Activated CD4-positive, alpha-beta memory T cell treated with anti-CD3 and anti-CD28 coated beads, Interleukin-2, amount 10 ng/mL, durations not matched to agents 7 days and 5 days (primary cell): ENCODE measurements at places on chromosomes 2 and 18.

GRCh38 chr2:2184549-2185249 is 146.4 kb downstream of the MYT1L start:
- DNase-seq, result no peak

- DNase-seq, result no peak
These were observed 166.0 kb upstream of the PIK3C3 start for GRCh38 chr18:41789001-41789400.

DNA sequence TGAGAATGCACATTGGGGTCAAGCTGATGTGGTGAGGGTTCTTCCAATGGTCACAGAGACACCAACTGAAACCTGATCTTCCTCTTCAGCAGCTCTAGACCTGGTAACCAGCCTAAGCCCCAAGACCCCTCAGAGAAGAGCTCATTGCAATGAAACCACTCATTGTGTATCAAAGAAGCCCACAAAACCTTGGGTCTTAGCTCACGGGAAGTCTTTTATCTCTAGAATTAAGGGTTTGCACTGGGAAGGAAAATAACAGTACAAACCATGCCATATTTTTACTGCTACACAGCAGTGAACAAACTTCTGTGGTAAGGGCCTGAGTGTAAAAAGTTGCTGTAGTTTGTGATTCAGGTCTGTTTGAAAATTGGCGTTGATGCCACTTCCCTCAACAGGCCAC is 8.6 kb upstream of the UBXN4 start:
- no peak for DNase-seq

- DNase-seq, result no peak
These were observed 85.8 kb upstream of the MSH6 start for GRCh38 chr2:47697000-47697601.

GRCh38 chr18:58150772-58151171 is 106.7 kb downstream of the NEDD4L start:
- DNase-seq, result no peak

DNA sequence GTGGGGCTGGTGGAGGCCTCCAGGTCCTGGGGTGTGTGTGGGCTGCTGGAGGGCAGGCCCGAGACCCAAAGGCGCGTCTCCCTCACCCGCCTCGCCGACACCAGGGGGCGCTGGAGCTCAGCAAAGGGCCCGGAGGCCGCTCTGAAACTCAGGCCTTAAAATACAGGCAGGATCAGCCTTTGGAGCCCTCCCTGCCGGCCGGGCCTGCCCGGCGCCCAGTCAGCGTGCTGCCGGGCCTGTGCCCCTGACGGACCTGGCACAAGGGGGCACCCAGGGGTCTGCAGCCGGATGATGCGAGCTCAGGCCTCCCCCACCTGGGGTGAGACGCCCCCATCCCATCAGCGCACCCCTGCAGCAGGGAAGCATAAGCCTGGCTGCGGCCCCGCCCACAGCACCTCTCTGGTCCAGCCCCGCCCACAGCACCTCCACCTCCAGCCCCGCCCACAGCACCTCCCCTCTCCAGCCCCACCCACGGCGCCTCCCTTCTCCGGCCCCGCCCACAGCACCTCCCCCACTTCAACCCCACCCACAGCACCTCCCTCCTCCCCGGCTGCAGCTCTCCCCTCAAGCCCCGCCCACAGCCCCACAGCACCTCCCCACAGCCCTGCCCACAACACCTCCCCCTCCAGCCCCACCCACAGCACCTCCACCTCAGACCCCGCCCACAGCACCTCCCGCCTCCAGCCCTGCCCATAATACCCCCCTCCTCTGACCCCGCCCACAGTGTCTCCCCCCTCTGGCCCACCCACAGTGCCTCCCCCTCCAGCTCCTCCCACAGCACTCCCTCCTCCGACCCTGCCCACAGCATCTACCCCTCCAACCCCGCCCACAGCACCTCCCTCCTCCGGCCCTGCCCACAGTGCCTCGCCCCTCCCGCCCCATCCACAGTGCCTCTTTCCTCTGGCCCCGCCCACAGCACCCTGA is 92.8 kb upstream of the OTOS start:
- DNase-seq, result peak; percentile 74

- no peak for DNase-seq
These were observed 5.3 kb downstream of the ABHD1 start for GRCh38 chr2:27128668-27129571.

- DNase-seq, result no peak
These were observed 56.9 kb downstream of the SLC38A11 start for GRCh38 chr2:164898475-164898874.

- DNase-seq, result no peak
These were observed 138.8 kb downstream of the CNTNAP5 start for GRCh38 chr2:124163840-124164239.

DNA sequence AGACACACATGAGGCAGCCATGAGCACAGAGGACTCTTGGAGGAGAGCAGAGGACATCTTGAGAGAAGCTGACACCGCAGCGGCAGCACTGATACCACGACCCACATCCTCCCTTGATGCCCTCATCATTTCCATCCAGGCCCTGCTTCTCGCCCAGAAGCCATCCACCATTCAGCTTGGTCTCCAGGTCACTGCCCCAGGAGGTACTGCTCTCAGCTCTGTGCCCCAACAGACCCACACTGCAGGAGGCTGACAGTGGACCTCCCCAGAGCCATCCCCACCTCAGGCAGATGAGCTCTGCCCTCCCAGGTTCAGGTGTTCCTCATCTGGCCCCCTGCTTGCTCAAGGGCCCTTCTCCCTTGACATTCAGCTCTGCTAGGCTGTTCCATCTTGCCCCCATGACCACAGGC is 74.9 kb downstream of the ACKR3 start:
- peak; percentile 16 for DNase-seq

DNA sequence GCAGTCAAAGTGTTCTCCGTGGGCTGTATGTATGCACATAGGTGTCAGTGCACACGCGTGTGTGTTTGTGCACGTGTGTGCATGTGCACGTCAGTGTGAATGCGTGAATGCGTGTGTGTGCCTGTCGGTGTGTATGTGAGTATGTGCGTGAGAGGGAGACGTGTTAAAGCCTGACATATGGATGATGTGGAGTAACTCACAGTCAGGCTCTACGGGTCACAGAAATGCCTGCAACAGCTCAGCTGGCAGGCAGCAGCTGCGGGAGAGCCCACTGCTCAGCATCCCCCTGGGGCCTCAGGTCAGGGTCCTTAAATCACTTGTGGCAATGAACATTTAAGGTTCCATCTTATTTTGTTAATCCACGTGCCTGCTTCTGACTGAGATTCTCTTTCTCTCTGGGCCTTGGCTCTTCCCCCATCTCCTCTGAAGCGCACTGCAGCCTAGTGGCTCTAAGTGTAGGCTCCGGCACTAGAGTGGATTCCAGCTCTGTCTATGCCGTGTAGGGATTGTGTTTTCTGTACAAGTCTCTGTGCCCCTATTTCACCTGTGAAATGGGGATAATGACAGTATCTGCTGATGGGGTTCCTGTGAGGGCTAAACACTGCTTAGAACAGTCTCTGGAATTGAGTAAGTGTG is 63.0 kb downstream of the DYSF start:
- no peak for DNase-seq

GRCh38 chr2:196449083-196449482 is 190.4 kb upstream of the CCDC150 start:
- no peak for DNase-seq

GRCh38 chr2:27150639-27151230 is 1.9 kb downstream of the TCF23 start:
- DNase-seq, result no peak

- DNase-seq, result no peak
These were observed 124.3 kb downstream of the PAX3 start for GRCh38 chr2:222174450-222174849.

DNA sequence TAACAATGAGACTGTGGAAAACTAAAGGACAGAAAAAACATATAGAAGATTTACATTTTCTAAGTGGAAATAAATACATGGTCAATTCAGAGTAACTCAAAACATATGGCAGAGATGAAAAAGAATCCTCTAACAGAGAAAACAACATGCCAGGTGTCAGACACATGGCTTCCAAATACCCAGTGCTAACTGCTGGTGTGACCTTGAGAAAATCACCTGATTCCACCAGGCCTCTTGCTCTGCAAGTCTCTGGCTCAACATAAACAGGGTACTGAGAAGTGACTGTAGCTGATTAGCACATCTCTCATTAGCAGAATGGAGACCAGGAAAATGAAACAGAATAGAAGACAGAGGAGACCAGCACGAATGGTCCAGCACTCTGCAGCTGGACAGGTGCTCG is 210.8 kb downstream of the HNMT start:
- DNase-seq, result no peak

- no peak for DNase-seq
These were observed 154.6 kb downstream of the EVA1A start for GRCh38 chr2:75406131-75406581.

- DNase-seq, result no peak
These were observed 140.9 kb downstream of the CAPN13 start for GRCh38 chr2:30666266-30666874.
